ENCODE measurements at places on chromosomes 2 and 18.
A peak's percentile ranks its signal among the peaks of the same experiment; 100 is the strongest.

DNA sequence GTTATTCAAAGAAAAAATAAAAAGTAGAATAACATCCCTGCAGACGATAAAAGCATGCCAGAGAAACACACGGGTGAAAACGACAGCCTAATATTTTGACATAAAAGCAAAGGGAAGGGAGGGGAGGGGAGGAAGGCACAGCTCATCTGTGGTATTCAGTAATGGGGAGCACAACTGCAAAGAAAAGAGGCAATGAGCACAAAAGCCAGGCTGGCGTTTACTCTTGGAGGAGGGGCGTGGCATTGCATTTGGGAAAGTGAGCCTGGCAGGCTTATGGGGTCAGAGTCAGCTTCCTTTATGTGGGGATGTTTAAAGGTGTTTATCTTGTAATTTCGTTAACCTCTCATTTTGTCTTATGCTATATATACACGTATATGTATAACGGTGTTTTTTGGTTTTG, 53.2 kb downstream of the STEAP3 start:
- DNase-seq = no peak

- DNase-seq = no peak
Measured at GRCh38 chr2:206361407-206362045, 81.8 kb upstream of the ADAM23 start.

DNA sequence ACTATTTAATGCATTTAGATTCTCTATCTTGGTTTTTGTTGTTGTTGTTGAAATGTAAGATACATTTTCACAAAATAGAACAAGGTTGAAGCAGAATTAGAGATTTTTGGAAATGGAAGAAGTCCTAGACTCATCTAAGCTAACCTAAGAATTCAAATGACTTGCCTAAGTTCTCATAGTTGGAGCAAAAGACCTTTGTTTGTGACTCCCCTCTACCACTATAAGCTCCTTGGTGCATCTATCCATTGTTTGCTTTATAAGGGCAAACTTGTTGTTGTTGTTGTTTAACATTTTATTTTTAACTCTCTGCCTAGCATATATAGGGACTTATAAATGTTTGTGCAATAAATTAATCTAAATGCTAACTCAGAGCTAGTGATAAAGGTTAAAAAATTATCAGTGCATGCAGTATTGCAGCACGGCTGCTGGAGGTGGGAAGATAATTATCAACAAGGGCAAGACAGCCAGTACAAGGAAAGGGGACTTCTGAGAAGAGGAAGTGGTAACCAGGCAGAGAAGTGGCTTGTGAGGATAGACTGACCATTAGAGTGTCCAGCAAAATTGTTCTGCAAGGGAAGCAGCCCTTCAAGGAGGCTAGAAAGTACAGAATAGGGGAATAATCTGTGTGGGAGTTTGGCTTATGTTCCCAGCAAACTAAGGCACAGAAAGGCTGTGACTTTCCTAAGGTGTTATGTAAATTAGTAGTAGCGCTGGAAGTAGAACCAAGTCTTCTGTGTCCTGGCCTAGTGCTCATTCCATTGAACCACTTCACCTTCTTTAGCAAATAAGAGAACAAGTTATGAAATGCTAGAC, 38.1 kb upstream of the ACYP2 start:
- DNase-seq = no peak

GRCh38 chr2:60741576-60741975, 14.5 kb upstream of the PAPOLG start:
- DNase-seq = no peak

- no peak for DNase-seq
Measured at GRCh38 chr2:229301237-229301636, 30.1 kb upstream of the PID1 start.

GRCh38 chr2:239355724-239356123, 45.1 kb downstream of the HDAC4 start:
- DNase-seq = no peak

- DNase-seq = no peak
Measured at GRCh38 chr2:210536973-210537650, 19.3 kb upstream of the CPS1 start.

- no peak for DNase-seq
Measured at GRCh38 chr2:222907790-222908441, 47.1 kb downstream of the ACSL3 start.

GRCh38 chr2:217356781-217357180, 496.9 kb upstream of the TNP1 start:
- DNase-seq = peak; percentile 92

DNA sequence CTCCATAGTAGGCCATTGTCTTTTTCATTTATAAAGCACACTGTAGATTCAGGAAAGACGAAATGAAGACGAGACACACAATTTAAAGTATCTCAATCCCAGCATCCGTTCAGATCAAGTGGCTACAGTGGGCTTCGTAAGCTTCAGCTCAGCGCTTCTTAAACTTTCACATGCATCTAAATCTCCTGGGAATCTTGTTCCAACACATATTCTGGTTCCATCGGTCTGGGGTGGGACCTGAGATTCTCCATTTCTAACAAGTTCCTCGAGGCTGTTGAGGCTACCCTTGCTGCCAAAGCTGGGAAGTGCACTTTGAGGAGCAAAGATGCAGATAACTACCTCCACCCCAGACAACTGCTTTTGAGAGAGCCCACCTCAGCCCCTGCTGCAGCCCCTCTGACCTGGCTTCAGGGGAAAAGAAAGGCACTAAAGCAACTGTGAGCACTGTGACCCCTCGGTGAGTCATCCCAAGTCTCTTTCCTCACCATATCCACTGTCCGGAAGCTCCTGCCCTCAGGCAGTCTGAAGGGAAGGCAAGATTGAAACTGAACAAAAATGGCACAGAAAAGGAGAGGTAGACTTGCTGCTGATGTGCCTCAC, 201.1 kb upstream of the FBXO11 start:
- no peak for DNase-seq
